ENCODE measurements at places on chromosomes 11 and 22. TPM values are rescaled to one million over a fixed set of nuclear protein-coding genes. Genes with fewer than 3 reads are reported as not detected.
A peak's percentile ranks its signal among the peaks of the same experiment; 100 is the strongest.

The RTN4R gene
- 9.5 TPM for polyA plus RNA-seq

The CD82 gene
- polyA plus RNA-seq: 21.6 TPM

GRCh38 chr11:122241566-122241965 is 125.6 kb upstream of the BLID start:
- DNase-seq: no peak

GRCh38 chr22:24521791-24522245 is 26.7 kb downstream of the UPB1 start:
- peak; percentile 62 for DNase-seq

- no peak for DNase-seq
These were observed 11.8 kb downstream of the NIPSNAP1 start for GRCh38 chr22:29569011-29569678.
